ENCODE measurements at places on chromosomes 6 and 20.

- DNase-seq, result no peak
Measured at GRCh38 chr6:74741646-74742045, 464.2 kb downstream of the COL12A1 start.

- DNase-seq, result no peak
Measured at GRCh38 chr20:34514897-34515483, 1.2 kb upstream of the DYNLRB1 start.

- peak; percentile 57 for DNase-seq
Measured at GRCh38 chr20:24445510-24446170, 23.8 kb upstream of the SYNDIG1 start.

DNA sequence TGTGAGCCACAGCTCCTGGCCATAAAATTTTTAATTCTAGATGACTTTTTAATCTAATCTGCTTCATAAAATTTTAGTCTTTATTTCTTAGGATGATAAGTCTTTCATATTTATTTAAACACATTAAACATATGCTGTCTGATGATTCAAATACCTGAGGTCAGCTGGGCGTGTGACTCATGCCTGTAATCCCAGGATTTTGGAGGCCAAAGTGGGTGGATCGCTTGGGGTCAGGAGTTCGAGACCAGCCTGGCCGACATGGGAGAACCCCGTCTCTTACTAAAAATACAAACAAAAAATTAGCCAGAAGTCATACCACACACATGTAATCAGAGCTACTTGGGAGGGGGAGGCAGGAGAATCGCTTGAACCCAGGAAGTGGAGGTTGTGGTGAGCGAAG lies 53.1 kb downstream of the RBM24 start:
- DNase-seq, result no peak

GRCh38 chr20:34954904-34955230 lies 739 bp downstream of the GSS start:
- DNase-seq, result peak; percentile 70

GRCh38 chr20:16352321-16352720 lies 220.9 kb downstream of the KIF16B start:
- DNase-seq, result no peak

GRCh38 chr20:13772529-13772928 lies 12.2 kb downstream of the ESF1 start:
- DNase-seq, result no peak

GRCh38 chr6:107968081-107968480 lies 10.1 kb upstream of the SEC63 start:
- DNase-seq, result no peak

GRCh38 chr6:123655521-123656306 lies 19.0 kb upstream of the TRDN start:
- no peak for DNase-seq

DNA sequence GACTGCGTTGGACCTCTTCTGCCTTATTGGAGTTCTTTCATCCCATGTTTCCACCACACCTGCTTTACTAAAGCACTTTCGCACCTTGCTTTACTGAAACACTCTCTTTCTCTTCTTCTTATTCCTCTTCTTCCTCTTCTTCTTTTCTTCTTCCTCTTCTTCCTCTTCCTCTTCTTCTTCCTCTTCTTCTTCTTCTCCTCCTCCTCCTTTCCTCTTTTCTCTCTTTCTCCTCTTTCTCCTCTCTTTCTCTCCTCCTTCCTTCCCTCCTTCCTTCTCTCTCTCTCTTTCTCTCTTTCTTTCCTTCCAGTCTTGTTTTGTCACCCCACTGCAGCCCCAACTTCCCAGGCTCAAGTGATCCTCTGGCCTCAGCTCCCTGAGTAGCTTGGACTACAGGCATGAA lies 4.0 kb upstream of the RIPPLY2 start:
- no peak for DNase-seq

DNA sequence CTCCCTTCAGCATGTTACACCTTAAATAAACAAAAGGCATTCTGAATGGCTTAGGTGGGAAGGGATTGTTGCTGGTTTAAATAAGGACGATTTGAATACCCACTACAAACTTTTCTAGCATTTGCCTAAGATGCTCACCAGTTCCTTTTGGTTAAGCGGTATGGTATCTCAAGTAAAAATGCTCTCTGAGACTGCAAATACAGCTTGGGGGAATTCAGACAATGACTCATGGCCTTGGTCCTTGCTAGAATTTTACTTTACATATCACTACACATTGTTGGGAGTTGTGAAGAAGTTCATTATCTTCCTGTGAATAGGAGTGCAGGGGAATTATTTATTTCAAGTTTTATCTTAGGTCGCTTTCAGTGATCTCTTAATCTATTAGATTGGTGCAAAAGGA lies 670.7 kb downstream of the UTRN start:
- DNase-seq, result no peak

- DNase-seq, result no peak
Measured at GRCh38 chr20:38700141-38700540, 24.1 kb upstream of the SLC32A1 start.

GRCh38 chr20:51366155-51366886 lies 176.2 kb downstream of the NFATC2 start:
- DNase-seq, result peak; percentile 89

- no peak for DNase-seq
Measured at GRCh38 chr6:125932451-125932795, 24.1 kb upstream of the HINT3 start.

DNA sequence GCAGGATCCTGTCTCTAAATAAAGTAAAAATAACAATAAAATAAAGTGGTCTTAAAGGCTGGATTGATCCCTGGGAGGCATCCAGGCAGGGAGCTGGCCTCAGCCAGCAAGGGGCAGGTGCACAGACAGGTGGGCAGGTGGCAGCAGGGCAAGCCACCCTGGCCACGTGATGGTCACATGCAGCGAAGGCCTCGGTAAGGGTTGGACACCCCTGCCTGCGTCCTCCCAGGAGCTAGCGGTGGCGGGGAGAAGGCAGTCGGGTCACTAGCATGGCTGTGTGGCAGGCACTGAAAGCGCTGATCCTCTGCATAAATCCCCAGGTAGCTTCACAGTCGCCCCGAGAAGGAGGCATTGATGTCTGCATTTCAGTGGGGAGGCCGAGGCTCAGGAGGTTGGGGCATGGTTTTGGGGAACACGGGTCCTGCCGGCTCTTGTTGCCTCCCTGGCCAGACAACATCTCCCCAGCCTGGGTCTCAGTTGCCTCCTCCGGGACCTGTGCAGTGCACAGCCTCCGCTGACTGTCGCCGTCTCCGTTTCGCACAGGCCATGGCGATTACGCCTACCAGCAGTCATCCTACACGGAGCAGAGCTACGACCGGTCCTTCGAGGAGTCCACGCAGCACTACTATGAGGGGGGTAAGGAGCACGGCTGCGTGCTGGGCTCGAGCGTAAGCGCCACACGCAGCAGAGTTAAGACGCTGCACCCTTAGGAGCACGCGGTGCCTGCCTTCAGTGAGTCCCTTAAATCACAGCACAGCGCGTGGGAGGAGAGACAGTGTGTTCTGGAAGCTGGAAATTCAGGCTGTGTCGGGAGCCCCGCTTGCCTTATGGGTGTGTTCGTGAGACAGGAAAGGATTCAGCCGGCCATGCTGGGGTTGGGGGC lies 17.7 kb upstream of the MTG2 start:
- DNase-seq, result no peak

GRCh38 chr6:156881687-156882629 lies 104.8 kb downstream of the ARID1B start:
- no peak for DNase-seq

- DNase-seq, result no peak
Measured at GRCh38 chr20:10949930-10950783, 276.4 kb upstream of the JAG1 start.

GRCh38 chr6:144131248-144131709 lies 19.0 kb upstream of the STX11 start:
- no peak for DNase-seq

Data from coronary artery (tissue), 2 donors.